Liver (tissue), 10 donors: ENCODE measurements at places on chromosomes 4 and X. TPM values are rescaled to one million over a fixed set of nuclear protein-coding genes. Genes with fewer than 3 reads are reported as not detected.

The RTL9 gene
- 0.25 TPM for total RNA-seq

The SSX4B gene
- not detected for total RNA-seq

The CSAG1 gene
- not detected for total RNA-seq

The SYTL5 gene
- total RNA-seq = 0.09 TPM

The LUZP4 gene
- not detected for total RNA-seq

The RNF175 gene
- 0.08 TPM for total RNA-seq

The CXCL3 gene
- 0.75 TPM for total RNA-seq

The ZNF275 gene
- total RNA-seq = 9.9 TPM

The CLDN22 gene
- total RNA-seq = not detected

The ODAPH gene
- total RNA-seq = not detected

The DKK2 gene
- total RNA-seq = 0.23 TPM

The AMTN gene
- not detected for total RNA-seq

The FAT1 gene
- 48.0 TPM for total RNA-seq

GRCh38 chr4:106627051-106627450 lies 258.5 kb upstream of the GIMD1 start:
- H3K36me3 ChIP-seq = no peaks in the 10 kb centered on the region
- no peak for DNase-seq
- no peaks in the 10 kb centered on the region for H3K4me1 ChIP-seq
- H3K4me3 ChIP-seq = no peak overlapping the region
- no peaks in the 10 kb centered on the region for H3K27me3 ChIP-seq

DNA sequence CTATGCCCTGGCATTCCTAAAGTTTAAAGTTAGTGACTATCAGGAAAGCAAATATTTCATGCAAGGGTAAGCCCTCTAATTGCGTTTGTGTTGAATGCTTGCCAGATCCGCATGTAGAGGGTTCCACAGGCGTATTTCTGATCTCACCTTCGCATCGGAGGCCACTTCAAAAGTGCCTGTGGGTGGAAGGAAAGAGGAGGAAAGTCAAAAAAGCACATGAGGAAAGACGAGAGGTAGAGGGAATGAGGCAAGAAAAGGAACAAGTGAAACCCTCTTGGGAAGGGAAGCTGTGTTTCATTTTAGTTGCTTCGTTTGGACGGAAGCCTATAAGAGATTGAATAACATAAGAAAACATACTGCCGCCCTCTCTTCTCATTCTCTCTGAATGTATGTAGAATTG lies 628.8 kb downstream of the SPRY1 start:
- no peak overlapping the region for H3K27ac ChIP-seq
- no peaks in the 10 kb centered on the region for H3K4me1 ChIP-seq
- H3K36me3 ChIP-seq = no peaks in the 10 kb centered on the region
- no peak for DNase-seq

GRCh38 chr4:102451266-102451665 lies 49.9 kb upstream of the NFKB1 start:
- no peak overlapping the region for H3K4me3 ChIP-seq
- no peaks in the 10 kb centered on the region for H3K27me3 ChIP-seq
- DNase-seq = no peak
- H3K36me3 ChIP-seq = no peaks in the 10 kb centered on the region
- no peaks in the 10 kb centered on the region for H3K4me1 ChIP-seq

DNA sequence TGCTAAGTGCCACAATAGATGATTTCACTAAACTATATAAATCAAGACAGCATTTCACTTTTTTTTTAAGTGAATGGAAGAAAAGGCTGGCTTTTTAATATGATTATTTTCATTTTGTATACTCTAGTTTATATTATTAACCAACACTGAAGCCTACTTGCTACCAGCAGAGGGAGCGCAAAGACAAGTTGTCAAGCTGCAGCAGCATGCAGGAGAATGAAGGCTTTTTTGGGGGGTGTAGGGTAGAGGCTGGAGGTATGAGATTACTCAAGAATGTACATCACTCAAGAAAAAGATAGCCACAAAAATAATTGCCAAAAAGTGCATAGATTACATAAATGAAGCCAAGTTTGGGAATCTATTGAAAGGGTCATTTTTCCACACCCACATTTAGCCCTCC lies 519.5 kb downstream of the FGF13 start:
- H3K27me3 ChIP-seq = no peaks in the 10 kb centered on the region
- H3K27ac ChIP-seq = no peak overlapping the region
- H3K4me3 ChIP-seq = no peak overlapping the region
- H3K36me3 ChIP-seq = no peaks in the 10 kb centered on the region
- H3K4me1 ChIP-seq = no peaks in the 10 kb centered on the region

DNA sequence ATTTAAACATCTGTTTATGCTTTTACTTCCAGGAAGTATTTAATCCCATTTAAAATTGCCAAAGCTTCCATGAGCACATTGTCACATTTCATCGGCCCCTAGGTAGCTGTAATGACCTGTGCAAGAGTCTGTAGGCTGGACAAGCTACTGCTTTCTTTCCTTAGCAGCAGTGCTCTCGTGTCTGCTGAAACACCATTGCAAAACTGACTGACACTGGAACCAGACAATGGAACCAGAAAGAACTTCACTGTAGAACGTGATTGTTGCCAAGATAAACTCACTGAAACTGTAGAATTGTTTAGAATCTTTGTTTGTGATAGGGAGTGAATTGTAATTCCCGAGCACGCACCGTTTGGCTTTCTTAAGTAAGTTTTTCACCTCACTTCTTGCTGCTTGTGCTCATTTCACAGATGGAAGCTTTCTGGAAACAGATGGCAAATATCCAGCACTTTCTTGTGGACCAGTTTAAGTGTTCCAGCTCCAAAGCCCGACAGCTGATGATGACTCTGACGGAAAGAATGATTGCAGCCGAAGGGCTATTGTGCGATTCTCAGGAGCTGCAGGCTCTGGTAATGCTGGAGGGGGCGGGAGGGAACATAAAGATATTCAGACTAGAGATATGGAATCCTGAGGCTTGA lies 36.9 kb downstream of the EVC start:
- no peaks in the 10 kb centered on the region for H3K27me3 ChIP-seq
- H3K27ac ChIP-seq = no peak overlapping the region
- H3K36me3 ChIP-seq = peaks cover 2% of the 10 kb centered on the region
- H3K4me1 ChIP-seq = no peaks in the 10 kb centered on the region
- no peak for DNase-seq
- H3K4me3 ChIP-seq = no peak overlapping the region

GRCh38 chr4:21888195-21888976 lies 60.2 kb downstream of the KCNIP4 start:
- no peaks in the 10 kb centered on the region for H3K27me3 ChIP-seq
- no peaks in the 10 kb centered on the region for H3K36me3 ChIP-seq
- no peak overlapping the region for H3K4me3 ChIP-seq
- H3K27ac ChIP-seq = no peak overlapping the region
- DNase-seq = no peak

DNA sequence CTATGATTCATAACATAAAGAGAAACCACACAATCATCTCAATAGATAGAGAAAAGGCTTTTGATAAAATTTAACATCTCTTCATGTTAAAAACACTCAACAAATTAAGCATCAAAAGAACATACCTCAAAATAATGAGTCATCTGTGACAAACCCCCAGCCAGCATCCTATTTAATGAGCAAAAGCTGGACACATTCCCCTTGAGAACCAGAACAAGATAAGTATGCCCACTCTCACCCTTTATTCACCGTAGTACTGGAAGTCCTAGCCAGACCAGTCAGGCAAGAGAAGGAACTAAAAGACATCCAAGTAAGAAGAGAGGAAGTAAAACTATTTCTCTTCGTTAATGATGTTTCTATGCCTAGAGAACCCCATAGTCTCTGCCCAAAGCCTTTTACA lies 507.2 kb downstream of the PABPC4L start:
- no peak overlapping the region for H3K27ac ChIP-seq
- H3K4me1 ChIP-seq = no peaks in the 10 kb centered on the region
- DNase-seq = no peak

GRCh38 chr4:55398461-55398860 lies 2.7 kb downstream of the TMEM165 start:
- H3K27ac ChIP-seq = no peak overlapping the region
- H3K4me3 ChIP-seq = no peak overlapping the region
- H3K36me3 ChIP-seq = no peaks in the 10 kb centered on the region
- no peak for DNase-seq
- H3K27me3 ChIP-seq = no peaks in the 10 kb centered on the region
- H3K4me1 ChIP-seq = peaks cover 6% of the 10 kb centered on the region

- H3K4me1 ChIP-seq = peaks cover 6% of the 10 kb centered on the region
- no peaks in the 10 kb centered on the region for H3K36me3 ChIP-seq
- no peak for DNase-seq
These were observed 102.4 kb downstream of the CEP135 start for GRCh38 chr4:56051029-56051709.

DNA sequence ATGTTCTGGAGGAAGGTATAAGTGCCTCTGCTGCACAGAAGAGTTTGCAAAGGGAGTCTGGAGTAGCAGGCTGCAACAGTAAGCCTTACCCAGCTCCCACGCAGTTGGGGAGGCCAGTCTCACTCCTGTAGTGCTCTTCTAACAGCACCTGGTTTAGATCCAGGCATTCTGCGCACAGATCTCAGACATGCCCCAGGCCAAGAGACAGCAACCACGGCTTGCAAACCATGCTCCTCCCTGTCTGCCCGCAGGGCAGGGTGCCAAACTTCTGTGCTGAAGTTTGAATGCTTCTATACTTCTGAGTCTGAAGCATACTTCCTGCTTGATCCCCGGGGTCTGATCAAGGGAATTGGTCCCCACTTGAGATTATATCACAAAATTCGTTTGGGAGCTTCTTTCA lies 106.3 kb downstream of the LINC00632 start:
- no peak for DNase-seq
- H3K4me1 ChIP-seq = no peaks in the 10 kb centered on the region
- H3K27me3 ChIP-seq = peaks cover 5% of the 10 kb centered on the region
- H3K27ac ChIP-seq = no peak overlapping the region
- no peak overlapping the region for H3K4me3 ChIP-seq
- H3K36me3 ChIP-seq = no peaks in the 10 kb centered on the region

DNA sequence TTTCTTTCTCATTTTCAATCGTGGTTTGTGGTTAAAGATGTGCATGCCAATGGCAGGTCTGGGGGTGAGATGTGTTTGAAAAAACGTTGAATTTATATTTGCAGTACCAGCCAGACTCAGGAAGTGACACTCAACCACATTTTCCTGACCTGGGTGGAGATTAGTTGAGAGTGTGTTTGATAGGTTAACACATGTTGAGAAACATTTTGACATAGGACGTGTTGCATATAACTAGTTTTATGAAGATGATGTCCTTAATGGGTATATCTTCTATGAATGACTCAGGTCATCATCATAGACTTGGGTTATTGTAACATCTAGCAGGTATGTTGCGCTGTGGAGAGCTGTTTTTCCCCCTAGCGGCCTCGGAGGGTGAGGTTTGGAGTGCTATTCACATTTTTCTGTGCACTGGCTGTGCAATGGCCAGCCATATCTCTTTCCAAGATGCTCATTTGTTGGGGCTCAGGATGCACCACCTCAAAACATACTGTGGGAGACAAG lies 21.7 kb upstream of the CD38 start:
- no peaks in the 10 kb centered on the region for H3K4me1 ChIP-seq
- no peak for DNase-seq
- no peak overlapping the region for H3K27ac ChIP-seq

- no peaks in the 10 kb centered on the region for H3K36me3 ChIP-seq
- no peaks in the 10 kb centered on the region for H3K27me3 ChIP-seq
- H3K4me3 ChIP-seq = peak within 1 kb of the TSS; percentile 23
- H3K4me1 ChIP-seq = peaks cover 6% of the 10 kb centered on the region
- no peak within 1 kb of the TSS for H3K27ac ChIP-seq
These were observed at the start of gene IRS4 for GRCh38 chrX:108736509-108737479. Gene IRS4, minus strand, starts transcription at chrX:108736563.

DNA sequence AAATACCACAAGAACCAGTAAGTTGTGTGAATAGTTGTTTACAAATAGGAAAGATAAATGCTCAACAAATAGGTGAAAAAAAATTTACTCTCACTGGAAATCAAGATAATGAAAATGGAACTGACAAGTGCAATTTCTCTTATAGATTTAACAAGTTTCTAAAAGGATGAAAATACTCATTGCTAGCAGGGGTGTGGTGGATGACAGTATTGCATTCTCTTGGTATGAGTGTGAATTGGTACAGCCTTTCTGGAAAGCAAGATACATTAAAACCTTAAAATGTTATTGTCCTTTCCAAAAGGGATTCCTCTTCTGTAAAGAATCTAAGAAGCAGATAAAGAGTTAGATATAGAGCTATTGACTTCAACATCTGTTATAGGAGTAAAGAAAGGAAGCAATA lies 240.0 kb upstream of the RPS6KA3 start:
- no peaks in the 10 kb centered on the region for H3K36me3 ChIP-seq
- DNase-seq = no peak
- H3K4me1 ChIP-seq = no peaks in the 10 kb centered on the region
- no peaks in the 10 kb centered on the region for H3K27me3 ChIP-seq
- H3K27ac ChIP-seq = no peak overlapping the region

GRCh38 chr4:76784237-76784636 lies 113.7 kb downstream of the SOWAHB start:
- DNase-seq = no peak
- no peaks in the 10 kb centered on the region for H3K27me3 ChIP-seq
- H3K4me3 ChIP-seq = no peak overlapping the region
- H3K36me3 ChIP-seq = peaks cover 13% of the 10 kb centered on the region

- H3K4me1 ChIP-seq = no peaks in the 10 kb centered on the region
- no peak overlapping the region for H3K4me3 ChIP-seq
- no peaks in the 10 kb centered on the region for H3K27me3 ChIP-seq
- H3K27ac ChIP-seq = no peak overlapping the region
- no peaks in the 10 kb centered on the region for H3K36me3 ChIP-seq
These were observed 210.5 kb downstream of the GRXCR1 start for GRCh38 chr4:43103048-43103447.

- no peaks in the 10 kb centered on the region for H3K36me3 ChIP-seq
- DNase-seq = no peak
- no peak overlapping the region for H3K27ac ChIP-seq
- no peaks in the 10 kb centered on the region for H3K27me3 ChIP-seq
- H3K4me3 ChIP-seq = no peak overlapping the region
These were observed 27.1 kb downstream of the CENPE start for GRCh38 chr4:103171006-103171405.

DNA sequence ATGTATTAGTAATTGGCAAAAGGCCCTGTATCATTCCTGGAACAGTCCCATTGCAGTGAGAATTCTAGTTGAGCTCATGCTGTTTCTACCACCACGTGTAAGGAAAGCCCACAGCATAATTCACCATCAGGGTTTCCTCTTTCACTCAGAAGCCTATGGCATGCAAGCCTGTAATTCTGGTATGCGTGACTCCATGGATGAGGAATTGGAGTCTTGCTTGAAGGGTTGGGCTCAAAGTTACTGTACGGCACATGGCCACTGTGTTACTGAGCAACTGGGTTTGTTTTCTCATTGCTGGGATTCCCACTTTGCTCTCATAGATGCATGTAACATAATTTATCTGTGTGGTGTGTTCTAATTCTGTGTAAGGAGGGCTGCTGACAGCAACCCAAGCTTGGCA lies 132.3 kb upstream of the NR3C2 start:
- no peak for DNase-seq
- H3K27ac ChIP-seq = no peak overlapping the region
- no peaks in the 10 kb centered on the region for H3K27me3 ChIP-seq
- H3K36me3 ChIP-seq = no peaks in the 10 kb centered on the region
- no peak overlapping the region for H3K4me3 ChIP-seq

- H3K36me3 ChIP-seq = no peaks in the 10 kb centered on the region
- H3K4me3 ChIP-seq = no peak overlapping the region
- H3K27ac ChIP-seq = no peak overlapping the region
- no peak for DNase-seq
- H3K4me1 ChIP-seq = no peaks in the 10 kb centered on the region
- H3K27me3 ChIP-seq = no peaks in the 10 kb centered on the region
These were observed 146.7 kb upstream of the PITX2 start for GRCh38 chr4:110769578-110769977.

GRCh38 chr4:184447664-184448063 lies 26.7 kb downstream of the IRF2 start:
- no peaks in the 10 kb centered on the region for H3K27me3 ChIP-seq
- H3K36me3 ChIP-seq = no peaks in the 10 kb centered on the region
- no peak overlapping the region for H3K27ac ChIP-seq
- H3K4me1 ChIP-seq = peaks cover 6% of the 10 kb centered on the region
